ENCODE measurements at places on chromosomes 4 and X. TPM values are rescaled to one million over a fixed set of nuclear protein-coding genes. Genes with fewer than 3 reads are reported as not detected.

Gene NRK
- 19.3 TPM for total RNA-seq

DNA sequence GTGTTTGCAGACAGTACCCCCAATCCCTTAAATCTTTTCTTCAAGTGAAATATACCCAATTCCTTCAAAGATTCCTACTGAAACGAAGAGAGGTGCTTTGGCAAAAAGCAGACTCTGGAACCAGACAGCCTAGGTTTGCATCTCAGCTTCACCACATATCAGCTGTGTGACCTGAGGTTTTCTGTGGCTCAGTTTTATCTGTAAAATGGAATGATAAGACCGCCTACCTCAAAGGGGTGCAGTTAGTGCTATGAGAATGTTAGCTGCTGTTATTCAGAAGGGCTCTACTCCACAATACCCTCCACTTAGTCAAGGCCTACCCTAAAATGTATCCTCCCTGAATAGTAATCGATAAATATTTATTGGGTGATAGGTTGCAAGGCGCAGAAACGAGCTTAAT is 664 bp downstream of the PIR start:
- DNase-seq = no peak

Gene BCOR
- total RNA-seq = 24.3 TPM

DNA sequence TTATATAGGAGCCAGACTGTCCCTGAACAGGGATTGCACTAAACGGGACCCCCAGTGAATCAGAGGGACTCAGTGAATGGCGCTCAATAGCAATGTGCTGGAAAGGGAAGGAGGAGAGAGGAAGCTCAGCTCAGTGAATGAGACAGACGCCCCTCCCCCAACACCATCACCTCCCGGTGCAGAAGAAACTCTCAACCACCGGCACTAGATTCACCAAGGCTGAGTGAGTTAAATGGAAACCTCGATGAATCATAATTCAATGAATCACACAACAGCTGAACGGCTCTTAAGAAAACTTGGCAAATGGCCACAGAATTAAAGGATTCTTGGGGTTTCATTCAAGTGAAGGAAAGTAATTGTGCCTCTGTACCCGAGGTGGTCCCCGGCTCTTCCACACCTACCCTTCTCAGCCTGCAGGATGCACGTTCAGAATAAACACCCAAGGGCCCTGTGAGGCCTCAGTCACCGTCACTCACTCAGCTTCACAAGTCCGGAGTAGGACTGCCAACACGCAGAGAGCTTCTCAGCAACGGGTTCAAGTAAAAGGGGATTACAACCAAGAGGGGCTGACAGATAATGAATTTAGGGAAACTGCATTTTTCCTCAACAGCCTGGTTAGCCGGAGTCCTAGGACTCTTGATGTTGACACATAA is 29.3 kb downstream of the CRMP1 start:
- peak; percentile 83 for DNase-seq

Gene SRPX2
- total RNA-seq = 29.5 TPM

DNA sequence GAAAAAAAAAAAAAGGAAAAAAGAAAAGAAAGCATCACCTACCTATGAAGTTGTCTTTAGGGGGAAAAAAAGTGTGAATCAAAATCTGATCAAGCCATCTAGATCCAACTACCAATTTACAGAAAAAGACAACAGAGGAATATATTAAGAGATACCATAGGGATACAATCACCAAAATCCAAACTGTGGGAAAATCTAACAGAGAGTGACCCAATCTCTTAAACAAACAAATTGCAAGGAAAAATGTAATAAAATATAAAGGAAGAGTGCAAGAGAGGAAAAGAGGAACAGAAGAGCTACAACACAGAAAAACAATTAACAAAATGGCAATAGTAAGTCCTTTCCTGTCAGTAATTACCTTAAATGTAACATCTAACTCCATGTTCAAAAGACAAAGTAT is 19.0 kb downstream of the THOC2 start:
- DNase-seq = no peak

GRCh38 chr4:185730387-185730786 is 81.6 kb downstream of the SORBS2 start:
- DNase-seq = no peak

DNA sequence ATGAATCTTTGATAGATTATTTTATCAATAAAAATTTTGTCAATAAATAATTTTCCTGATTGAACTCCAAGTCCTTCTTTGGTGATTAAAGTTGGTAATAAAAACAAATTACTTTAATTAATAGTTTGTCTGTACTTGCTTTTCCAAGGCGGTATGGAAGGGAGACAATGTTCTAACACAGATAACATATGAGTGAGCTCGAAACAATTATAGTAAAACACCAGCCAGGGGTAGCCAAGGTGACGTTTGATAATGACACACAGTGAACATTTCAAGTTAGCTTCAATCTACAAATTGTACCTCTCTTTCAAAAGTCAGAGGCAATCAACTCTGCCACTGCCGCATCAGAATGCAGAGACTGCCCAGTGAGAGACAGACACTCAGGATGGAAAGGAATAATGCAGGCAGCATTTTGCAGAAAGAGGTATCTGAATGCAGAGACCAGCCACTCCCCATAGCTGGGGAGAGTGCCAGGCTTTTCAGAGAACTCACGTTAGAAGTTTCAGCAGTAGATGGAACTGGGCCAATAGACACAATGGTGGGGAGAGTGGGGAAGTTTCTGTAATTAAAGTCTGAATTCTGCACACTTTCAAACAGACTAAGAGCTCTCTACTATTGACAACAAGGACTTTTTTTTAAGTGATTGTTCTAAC is 18.1 kb upstream of the ATOH1 start:
- no peak for DNase-seq

Gene AWAT2
- total RNA-seq = not detected

Gene CPZ
- 0.86 TPM for total RNA-seq

Gene ARHGAP36
- total RNA-seq = not detected

Gene AMBN
- not detected for total RNA-seq

DNA sequence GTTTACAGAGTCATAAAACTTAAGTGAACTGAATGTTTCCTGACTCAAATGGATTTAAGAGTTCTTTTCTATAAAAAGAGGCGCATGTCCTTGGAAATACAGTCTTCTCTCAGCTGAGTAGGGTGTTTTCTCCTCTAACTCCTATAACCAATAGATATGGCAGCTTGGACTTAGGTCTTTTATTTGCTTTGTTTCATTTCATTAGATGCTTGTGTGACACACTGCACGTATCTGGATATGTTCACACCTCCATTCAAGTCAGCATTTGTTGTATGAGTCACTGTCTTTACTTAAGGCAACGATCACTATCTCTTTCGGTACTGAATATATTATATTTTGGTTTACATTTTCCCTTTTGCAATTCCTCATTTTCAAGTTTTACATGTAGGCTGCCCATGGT is 136.6 kb downstream of the ARSF start:
- DNase-seq = no peak

DNA sequence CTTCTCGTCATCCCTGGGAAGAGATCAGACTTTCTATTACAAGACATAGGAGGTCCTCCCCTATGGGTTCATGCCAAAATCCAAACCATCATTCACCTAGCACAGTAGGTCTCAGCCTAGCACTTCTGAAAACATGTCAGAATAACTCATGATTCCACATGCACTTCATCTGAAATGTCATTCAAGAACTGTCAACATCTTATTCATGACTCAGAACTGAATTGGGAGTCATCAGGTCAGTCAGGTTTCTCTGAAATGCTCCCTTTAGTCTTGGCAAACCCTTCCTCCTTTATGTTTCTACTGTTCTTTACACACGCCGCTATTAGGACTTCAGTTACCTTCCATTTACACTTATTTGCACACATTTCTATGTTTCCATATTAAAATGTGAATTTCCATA is 67.2 kb downstream of the ANTXR2 start:
- peak; percentile 19 for DNase-seq

Gene KCNIP4
- total RNA-seq = 0.80 TPM

Gene CLCN4
- 1.2 TPM for total RNA-seq

DNA sequence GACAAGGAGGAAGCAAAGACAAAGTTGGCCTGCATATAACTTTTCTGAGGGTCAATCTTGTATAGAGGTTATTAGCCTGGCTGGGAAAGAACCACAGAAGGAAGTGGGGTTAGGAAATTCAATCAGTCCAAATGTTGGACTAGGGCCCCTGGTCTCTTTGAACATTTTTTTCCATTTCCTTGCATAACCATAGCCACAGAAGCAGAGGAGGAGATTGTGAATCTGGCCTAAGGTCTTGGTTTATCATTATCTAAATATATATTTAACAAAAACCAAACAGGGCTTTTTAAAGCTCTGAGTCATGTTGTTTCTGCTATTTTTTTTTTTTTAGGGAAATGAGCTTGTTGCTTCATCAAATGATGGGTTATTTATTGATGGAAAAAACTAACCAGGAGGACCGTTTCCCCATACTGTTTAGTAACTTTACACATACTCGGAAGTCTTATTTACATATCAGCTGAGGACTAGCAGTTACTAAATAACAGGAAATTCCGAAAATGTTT is 97.7 kb upstream of the ACSL4 start:
- DNase-seq = peak; percentile 88

GRCh38 chr4:109065006-109065405 is 237.5 kb downstream of the COL25A1 start:
- DNase-seq = no peak

Gene TMEM271
- not detected for total RNA-seq

DNA sequence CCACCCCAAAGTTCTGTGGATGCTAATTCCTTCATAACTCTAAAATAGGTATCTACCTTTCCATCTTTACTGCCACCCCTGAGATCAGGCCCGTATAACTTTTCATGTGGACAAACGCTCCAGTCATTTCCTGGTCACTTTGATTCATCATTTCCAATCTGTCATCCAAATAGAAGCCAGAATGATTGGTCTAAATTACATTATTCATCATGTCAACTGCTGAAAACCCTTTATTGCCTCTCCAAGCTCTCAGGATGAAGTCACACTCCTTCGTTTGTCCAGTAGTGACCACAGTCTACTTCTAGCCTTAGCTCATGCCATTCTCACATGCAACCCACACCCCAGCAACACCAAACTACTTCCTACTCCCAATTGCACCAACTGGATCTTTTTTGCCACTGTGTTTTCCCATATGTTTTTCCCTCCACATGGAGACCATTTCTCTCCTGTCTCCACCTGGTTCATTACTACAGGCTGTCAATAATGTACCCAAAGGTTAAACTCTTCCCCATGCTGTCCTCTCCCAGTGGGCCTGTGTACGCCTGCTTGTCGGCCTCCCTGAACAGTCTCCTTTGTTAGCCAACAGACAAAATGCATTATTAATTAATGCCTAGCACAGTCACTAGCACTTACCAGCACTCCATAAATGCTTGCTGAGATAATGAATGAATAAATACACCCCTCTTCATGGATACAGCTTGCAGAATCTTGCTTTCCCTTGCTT is 382.6 kb upstream of the NOCT start:
- DNase-seq = no peak

Gene COL4A5
- total RNA-seq = 33.2 TPM

DNA sequence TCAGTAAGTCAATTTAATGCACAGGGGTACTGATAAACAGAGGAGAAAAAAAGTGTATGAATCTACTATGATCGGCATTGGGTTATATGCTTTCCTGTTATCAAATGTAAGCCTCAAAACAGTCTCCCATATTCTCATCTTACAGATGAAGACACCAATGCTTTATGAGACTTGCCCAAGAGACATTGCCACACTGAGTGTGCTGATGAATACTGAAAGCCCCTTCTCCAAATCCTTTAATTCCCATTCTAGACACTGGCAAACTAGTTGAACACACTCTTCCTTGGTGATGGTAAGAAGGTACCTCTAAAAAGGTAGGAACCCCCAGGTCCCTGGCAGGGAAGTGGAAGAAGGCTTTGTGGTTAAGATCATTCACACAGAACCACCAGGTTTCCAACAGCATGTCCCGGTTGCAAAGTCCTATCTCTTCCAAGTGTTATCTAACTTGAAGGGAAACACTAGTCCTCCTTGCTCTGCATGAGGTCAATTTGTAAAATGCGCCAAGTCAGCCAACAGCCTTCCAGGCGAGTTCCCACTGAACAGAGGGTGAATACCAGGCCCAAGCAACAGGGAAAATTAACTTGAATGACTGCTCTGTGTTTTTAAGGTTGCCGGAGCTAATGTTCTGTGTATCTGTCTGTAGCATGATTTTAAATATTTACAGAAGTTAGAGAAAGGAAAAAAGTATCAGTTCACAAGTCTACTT is 5.1 kb downstream of the SETD7 start:
- no peak for DNase-seq

DNA sequence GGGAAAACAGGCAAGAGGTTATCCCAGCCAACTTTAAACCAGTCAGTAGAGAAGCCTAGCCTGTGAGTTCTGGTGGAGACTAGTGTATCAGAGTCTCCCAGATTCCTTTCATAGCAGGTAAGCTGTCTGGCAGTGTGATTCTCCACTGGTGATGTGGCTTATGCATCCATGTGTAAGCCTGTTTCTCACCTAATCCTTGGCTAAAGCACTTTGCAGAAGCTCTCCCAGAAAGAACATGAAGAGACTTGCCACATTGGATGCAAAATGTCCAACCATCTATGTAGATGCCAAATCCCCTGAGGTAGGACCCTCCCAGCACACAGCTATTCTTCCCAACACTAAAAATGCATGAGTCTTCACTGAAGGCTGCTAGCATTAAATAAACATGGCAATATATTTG is 111.7 kb downstream of the CHRNA9 start:
- DNase-seq = no peak

- DNase-seq = no peak
These were observed 39.3 kb downstream of the RTL3 start for GRCh38 chrX:78619834-78620233.

GRCh38 chrX:154793084-154793795 is 12.0 kb downstream of the MPP1 start:
- no peak for DNase-seq

- DNase-seq = no peak
These were observed 66.6 kb upstream of the HELT start for GRCh38 chr4:184951668-184952160.

Gene CXCL10
- not detected for total RNA-seq

GRCh38 chr4:170198747-170199146 is 109.0 kb upstream of the AADAT start:
- DNase-seq = no peak

Gene FGF16
- not detected for total RNA-seq

DNA sequence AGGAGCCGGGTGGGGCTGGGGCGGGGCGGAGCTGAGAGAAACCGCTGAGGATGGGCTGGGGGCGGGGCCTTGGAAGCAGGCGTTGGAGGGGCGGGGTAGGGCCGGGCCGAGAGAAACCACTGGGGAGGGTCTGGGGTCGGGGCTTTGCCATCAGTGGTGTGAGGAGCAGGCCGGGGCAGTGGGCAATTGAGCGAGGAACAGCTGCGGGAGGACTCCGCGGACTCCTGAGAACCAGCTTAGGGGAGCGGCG is 1.3 kb upstream of the EOLA2 start:
- DNase-seq = peak; percentile 25

DNA sequence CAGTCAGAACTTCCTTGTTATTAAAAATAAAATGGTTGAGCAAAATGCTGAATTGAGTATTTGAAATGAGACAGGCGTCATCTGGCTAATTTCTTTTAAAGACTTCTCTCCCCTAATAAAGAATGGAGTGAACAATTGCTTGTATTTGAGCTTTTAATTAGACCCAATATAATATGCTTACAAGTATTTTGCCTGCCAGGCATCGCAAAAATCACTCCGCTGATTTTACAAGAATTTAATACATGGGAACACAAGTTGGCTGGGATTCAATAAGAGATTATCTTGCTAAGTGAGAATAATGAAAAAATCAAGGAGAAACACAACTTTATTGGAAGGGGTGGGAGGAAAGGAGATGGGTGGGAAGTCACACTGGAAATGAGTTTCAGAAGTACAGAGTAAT is 52.3 kb downstream of the KLF3 start:
- no peak for DNase-seq
